Thoracic aorta (tissue), 2 donors: ENCODE measurements at places on chromosomes 3 and 15. TPM values are rescaled to one million over a fixed set of nuclear protein-coding genes. Genes with fewer than 3 reads are reported as not detected.

Gene IL17RE
- 11.9 TPM for total RNA-seq

DNA sequence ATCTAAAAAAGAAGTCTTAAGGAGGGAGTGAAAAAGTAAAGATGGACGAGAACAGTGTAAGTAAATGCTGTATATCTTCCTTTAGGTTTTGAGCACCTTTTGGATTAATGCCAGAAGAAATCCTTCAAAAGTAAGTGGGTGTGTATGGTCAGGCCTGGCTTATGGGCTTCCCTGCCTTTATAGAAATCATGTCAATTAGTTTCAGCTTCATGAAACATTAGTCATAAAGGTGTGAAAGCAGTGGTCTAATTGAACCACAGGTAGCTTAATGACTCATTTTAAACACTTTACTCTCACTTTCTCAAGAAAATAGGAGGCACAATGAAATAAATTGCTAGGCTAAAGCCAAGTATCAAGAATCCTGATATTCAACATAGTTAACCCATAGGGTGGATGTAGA lies 467.4 kb upstream of the DPPA4 start:
- H3K27me3 ChIP-seq, result no peaks in the 10 kb centered on the region
- DNase-seq, result no peak
- H3K27ac ChIP-seq, result no peak overlapping the region
- H3K36me3 ChIP-seq, result no peaks in the 10 kb centered on the region

- DNase-seq, result no peak
- H3K27me3 ChIP-seq, result no peaks in the 10 kb centered on the region
- no peaks in the 10 kb centered on the region for H3K36me3 ChIP-seq
- H3K4me3 ChIP-seq, result no peak overlapping the region
- no peak overlapping the region for H3K27ac ChIP-seq
Measured at GRCh38 chr3:14826069-14826468, 7.3 kb downstream of the FGD5 start.

Gene SST
- total RNA-seq, result not detected

DNA sequence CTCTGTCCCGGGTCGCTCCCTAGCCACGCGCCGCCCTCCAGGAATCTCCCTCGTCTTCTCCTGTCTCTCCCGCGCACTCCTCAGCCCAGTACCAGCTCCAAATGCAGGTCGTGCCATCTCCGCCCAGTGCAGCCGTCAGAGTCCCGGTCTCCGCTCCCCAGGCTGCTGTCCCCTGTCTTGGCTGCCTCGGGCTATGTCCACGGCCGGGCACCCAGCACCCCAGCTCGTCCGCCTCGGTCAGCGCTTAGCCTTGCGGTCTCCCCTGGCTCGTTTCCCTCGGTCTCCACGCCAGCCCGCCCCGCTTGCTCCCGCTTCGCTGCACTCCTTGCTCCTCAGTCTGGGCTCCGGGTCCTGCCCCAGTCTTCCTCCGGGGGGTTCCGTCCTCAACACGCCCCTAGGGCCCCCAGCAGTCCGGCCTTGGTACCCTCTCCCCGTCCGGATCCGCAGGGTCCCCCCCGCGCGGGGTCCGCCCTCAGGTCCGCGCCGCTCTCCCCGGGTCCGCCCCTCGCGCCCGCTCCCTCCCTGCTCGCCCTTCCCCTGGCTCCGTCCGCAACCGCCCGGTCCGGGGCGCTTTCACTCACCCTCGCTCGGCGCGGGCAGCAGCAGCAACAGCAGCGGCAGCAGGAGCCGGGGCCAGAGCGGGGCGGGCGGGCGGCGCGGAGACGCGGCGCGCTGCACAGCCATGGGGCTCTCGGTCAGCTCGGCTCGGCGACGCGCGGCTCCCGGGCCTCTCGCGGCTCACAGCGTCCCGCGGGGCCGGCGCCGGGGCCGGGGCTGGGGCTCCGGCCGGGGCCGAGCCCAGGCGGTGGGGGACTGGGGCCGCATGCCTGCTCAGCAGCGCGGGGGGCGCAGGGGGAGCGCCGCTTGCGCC lies 462 bp downstream of the IGDCC3 start:
- H3K27me3 ChIP-seq, result no peaks in the 10 kb centered on the region
- no peaks in the 10 kb centered on the region for H3K36me3 ChIP-seq
- no peak overlapping the region for H3K27ac ChIP-seq

DNA sequence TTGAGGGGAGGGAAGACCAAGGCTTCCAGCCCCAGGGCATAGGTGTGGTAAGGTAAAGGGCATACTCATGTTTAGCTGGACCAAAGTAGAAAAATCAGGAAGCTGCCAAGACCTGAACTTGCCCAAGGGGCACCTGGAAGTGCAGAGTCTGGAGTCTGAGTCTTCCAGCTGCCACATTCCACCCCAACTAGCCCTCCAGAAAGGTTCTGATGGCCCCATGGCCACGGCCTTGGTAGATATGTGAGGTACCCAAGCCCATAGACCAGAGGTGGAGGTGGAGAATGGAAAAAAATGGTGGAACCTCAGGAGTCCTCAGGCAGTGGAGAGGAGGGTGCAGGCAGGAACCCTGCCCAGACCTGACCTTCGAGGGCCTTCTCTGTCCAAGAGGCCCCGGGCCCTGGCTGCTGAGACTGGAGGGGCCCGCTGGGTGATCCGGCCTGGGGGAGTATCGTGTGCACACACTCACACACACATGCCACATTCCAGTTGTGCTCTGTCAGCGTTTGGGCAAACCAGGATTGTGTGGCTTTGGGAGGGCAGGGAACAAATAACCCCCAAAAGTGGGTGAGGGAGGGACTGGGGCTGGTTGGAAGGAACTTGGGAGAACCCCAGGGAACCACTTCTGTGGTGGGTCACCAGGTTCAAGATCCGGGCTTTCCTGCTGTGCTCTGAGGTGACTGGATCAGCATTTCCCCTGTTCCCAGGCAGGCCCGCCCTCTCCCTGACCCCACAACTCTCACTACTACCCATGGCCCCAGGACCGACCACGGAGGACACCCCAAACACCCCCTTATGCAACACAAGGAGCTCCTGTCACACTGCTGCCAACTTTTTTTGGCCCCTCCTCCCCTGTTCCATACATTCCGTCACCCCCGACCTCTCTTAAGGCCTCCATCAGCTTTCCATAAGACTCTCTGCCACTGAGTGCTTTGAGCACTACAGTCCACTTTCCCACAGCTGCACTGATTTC lies 11.6 kb downstream of the MYL3 start:
- no peaks in the 10 kb centered on the region for H3K36me3 ChIP-seq
- H3K27me3 ChIP-seq, result no peaks in the 10 kb centered on the region
- no peak overlapping the region for H3K4me3 ChIP-seq
- no peak overlapping the region for H3K27ac ChIP-seq

Gene TF
- total RNA-seq, result 2.2 TPM

Gene CPB1
- 3.5 TPM for total RNA-seq

DNA sequence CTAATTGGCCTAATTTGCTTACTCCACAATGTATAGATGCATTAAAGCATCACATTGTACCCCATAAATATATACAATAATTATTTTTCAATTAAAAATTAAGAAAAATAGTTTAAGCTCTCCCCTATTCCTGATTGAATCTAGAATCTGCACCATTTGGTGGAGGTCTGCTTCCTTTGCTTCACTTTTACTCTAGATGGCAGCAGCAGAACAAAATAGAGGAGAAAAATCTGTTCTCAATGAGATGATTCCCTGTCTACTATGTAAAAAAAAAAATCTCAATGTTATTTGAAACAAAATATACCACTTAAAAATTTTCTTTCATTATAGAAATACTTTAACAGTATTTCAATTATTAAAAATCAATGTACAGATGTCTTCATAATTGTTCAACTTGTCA lies 109.6 kb upstream of the FXR1 start:
- no peak overlapping the region for H3K4me3 ChIP-seq
- no peak overlapping the region for H3K27ac ChIP-seq
- H3K36me3 ChIP-seq, result no peaks in the 10 kb centered on the region
- peaks cover 3% of the 10 kb centered on the region for H3K4me1 ChIP-seq
- H3K27me3 ChIP-seq, result no peaks in the 10 kb centered on the region

Gene ZPLD1
- not detected for total RNA-seq

DNA sequence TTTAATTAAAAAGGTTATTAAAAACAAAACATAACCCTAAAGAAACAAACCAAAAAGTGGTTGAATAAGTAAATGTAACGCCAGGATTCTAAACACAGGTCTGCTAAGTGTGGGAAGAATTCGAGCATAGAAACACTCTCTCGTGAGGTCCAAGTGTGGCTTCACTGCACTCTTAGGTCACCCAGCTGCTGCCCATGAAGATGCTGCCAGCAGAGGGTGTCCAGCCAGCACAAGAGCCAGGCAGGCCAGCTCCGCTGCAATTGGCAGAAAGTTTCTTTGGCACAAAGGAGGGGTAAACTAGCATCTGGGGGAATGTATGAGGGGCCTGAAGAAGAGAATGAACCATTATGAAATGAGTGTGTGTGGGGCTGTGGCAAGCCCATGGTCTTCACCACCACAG lies 215.7 kb upstream of the FEZF2 start:
- H3K4me3 ChIP-seq, result no peak overlapping the region
- H3K27ac ChIP-seq, result no peak overlapping the region
- no peaks in the 10 kb centered on the region for H3K4me1 ChIP-seq
- no peaks in the 10 kb centered on the region for H3K27me3 ChIP-seq

DNA sequence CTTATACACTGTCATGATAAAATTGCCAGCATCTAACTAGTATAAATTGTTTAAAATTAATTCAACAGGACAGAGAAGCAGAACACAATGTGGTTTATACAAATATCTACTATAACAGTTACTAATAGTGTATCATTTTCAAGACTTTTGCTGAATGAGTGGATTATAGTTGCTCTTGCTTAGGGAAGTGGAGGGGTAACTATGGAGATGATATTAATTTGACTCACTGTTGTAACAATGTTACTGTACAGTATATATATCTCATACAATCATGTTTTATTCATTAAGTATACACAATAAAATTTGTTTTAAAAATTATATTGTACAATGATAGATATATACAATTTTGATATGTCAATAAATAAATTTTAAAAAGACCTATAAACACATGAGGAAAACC lies 119.1 kb downstream of the ZPLD1 start:
- H3K27ac ChIP-seq, result no peak overlapping the region
- H3K36me3 ChIP-seq, result no peaks in the 10 kb centered on the region
- no peak for DNase-seq
- H3K4me3 ChIP-seq, result no peak overlapping the region

GRCh38 chr15:39786447-39787056 lies 3.9 kb upstream of the FSIP1 start:
- H3K4me1 ChIP-seq, result peaks cover 21% of the 10 kb centered on the region
- H3K27me3 ChIP-seq, result no peaks in the 10 kb centered on the region
- H3K4me3 ChIP-seq, result no peak overlapping the region
- no peaks in the 10 kb centered on the region for H3K36me3 ChIP-seq
- no peak overlapping the region for H3K27ac ChIP-seq

GRCh38 chr3:107269136-107269535 lies 108.1 kb upstream of the CCDC54 start:
- no peaks in the 10 kb centered on the region for H3K36me3 ChIP-seq
- no peaks in the 10 kb centered on the region for H3K4me1 ChIP-seq
- no peaks in the 10 kb centered on the region for H3K27me3 ChIP-seq

Gene ST6GAL1
- 141 TPM for total RNA-seq

DNA sequence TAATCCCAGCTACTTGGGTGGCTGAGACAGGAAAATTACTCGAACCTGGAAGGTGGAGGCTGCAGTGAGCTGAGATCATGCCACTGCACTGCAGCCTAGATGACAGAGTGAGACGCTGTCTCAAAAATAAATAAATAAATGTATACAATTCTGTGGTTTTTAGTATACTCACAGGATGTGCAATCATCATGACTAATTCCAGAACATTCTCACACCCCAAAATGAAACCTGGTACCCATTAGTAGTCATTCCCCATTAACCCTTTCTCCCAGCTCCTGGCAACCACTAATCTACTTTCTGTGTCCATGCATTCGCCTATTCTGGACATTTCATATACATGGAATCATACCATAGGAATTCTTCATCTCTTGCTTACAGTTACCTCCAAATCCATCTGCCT lies 44.5 kb downstream of the LRRFIP2 start:
- H3K27ac ChIP-seq, result no peak overlapping the region
- H3K4me1 ChIP-seq, result peaks cover 45% of the 10 kb centered on the region

DNA sequence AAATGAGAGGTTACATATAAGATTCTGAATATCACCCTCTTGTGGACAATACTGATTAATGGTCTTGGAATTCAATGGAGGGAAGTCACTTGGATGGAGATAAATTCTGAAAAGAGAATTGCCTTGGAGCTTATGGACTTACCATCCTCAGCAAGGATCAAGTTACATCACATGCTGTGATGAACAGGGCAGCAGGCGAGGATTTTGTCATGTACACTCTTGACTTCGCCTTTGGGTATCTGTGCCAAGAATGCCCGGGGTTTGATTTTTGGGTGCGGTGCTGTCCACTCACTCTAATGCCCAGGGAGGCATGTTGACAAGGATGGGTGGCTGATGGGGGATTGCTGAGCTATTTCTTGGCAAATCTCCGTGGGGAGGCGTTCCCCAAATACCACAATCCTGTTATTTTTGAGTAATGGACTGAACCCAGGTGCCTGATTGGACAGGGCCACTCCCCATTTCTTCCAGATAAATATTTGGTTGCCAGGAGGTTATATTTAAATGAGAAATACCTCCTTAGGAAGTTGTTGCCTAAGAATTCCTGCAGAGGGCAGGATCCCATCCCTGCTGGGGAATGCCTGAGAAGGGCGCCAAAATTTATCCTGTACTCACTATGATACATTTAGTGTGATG lies 96.3 kb downstream of the TPRG1 start:
- no peak overlapping the region for H3K4me3 ChIP-seq
- no peak overlapping the region for H3K27ac ChIP-seq
- no peak for DNase-seq
- peaks cover 14% of the 10 kb centered on the region for H3K4me1 ChIP-seq

- no peaks in the 10 kb centered on the region for H3K27me3 ChIP-seq
- H3K27ac ChIP-seq, result no peak overlapping the region
- H3K4me3 ChIP-seq, result peak overlapping the region; percentile 63
- H3K4me1 ChIP-seq, result no peaks in the 10 kb centered on the region
Measured at GRCh38 chr3:195859061-195859845, 47.5 kb upstream of the MUC4 start.

- H3K27ac ChIP-seq, result no peak overlapping the region
- no peaks in the 10 kb centered on the region for H3K36me3 ChIP-seq
- no peak for DNase-seq
- no peak overlapping the region for H3K4me3 ChIP-seq
- H3K4me1 ChIP-seq, result peaks cover 5% of the 10 kb centered on the region
Measured at GRCh38 chr3:194075802-194076460, 60.0 kb upstream of the HES1 start.

- no peak overlapping the region for H3K4me3 ChIP-seq
- no peak for DNase-seq
- H3K4me1 ChIP-seq, result no peaks in the 10 kb centered on the region
- no peak overlapping the region for H3K27ac ChIP-seq
- H3K36me3 ChIP-seq, result no peaks in the 10 kb centered on the region
- no peaks in the 10 kb centered on the region for H3K27me3 ChIP-seq
Measured at GRCh38 chr3:161559177-161559998, 62.8 kb downstream of the OTOL1 start.

DNA sequence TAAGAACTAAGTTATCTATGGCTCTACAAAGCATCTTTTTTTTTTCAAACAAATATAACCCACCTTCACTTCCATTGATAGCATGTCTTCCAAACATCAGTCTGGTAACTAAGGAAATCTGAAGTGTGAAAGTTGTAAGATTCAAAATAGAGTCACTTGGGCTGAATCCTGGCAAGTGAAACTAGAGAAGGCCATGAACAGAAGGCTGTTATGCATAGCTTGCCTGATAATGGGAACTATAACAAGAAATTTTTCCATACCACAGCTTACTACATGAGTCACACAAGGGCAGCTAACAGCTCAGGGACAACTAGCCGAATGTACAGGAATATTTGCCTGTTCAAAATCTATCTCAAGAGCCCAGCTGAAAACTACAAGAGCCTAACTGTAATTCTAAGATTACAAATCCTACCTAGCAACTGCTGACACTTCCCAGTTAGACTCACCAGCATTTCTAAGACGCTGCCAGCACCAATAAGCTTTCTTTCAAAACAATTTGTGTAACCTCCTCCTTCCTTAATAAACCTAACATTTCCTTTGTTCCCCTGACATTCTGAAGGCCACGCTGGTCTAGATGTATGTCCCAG lies 1066.5 kb downstream of the PLOD2 start:
- no peak overlapping the region for H3K4me3 ChIP-seq
- DNase-seq, result no peak
- H3K27ac ChIP-seq, result no peak overlapping the region
- H3K27me3 ChIP-seq, result no peaks in the 10 kb centered on the region
- H3K36me3 ChIP-seq, result no peaks in the 10 kb centered on the region
